ENCODE measurements at places on chromosomes 4 and X. TPM values are rescaled to one million over a fixed set of nuclear protein-coding genes. Genes with fewer than 3 reads are reported as not detected.

DNA sequence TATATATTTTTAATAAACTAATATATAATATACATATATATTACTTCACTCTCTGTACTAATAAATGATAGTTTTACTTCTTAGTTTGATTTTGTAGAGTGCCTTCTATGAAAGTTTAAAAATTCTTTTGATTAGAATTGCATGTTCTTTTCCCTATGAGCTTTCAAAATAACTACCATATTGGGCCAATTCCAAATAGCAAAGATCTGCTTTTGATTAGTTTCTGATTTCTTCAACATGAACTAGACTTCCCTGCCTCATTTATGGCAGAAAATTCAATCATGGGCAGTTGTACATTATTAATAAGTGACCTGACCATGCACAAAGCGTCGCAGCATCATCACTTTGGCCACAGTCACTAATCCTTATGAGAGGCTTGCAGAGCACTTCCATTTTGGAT, 48.9 kb upstream of the TEX13A start:
- DNase-seq = no peak

DNA sequence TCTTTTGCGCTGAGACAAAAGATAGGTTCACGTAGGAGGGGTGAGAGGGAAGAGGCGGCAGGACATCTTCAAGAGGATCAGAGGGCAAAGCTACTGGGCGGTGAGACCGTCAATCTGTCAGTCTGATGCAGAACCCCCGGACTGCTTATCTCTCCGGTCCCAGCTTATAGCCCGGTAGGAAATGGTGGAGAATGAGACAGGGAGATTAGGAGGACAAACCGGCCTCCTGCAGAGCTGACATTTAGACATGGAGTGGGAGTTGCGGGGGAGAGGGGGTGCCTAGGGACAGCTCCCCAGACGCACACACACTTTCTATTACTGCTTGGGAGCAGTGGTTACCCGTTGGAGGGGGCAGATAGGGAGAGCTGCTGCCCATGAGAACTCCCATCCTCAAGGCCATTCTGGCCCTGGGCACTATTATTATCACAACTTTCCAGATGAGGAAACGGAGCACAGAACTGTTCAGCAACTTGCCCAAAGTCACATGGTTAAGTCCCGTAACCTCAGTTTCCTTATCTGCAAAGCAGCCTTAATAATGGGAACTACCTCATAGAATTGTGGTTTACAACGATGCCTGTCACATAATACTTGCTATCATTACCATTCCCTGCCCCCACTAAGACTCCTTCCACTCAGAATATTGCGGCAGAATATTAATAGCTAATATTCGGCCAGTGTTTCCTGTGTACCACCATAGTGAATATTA, 1.1 kb upstream of the HDAC6 start:
- peak; percentile 76 for DNase-seq

GRCh38 chrX:118114971-118115370, 1.6 kb downstream of the KLHL13 start:
- no peak for DNase-seq

The S100P gene
- 16.8 TPM for total RNA-seq

The LRIT3 gene
- total RNA-seq = not detected

Measured in K562 (cell line).